ENCODE measurements at places on chromosomes 3 and 15.
A peak's percentile ranks its signal among the peaks of the same experiment; 100 is the strongest.

- DNase-seq: no peak
Observed at GRCh38 chr3:155512175-155512866, 218.8 kb upstream of the STRIT1 start.

DNA sequence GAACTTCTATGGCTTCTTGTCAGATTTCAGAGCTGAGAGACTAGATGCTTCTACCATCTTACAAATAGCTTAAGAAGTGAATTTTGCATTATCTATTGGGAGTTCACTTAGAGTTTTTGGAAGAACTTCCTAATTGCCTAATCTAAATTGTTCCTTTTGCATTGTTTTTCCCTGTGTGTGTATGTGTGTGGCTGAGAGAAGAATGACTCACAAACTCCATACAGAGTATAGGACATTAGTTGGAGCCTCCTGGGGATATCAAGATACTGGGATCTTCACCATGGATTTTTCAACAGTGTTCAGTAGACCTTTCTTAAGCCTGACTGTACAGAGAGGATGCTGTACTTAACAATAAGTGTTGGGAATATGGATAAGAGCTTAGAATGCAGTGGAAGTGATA lies 10.9 kb downstream of the TLNRD1 start:
- DNase-seq: no peak

DNA sequence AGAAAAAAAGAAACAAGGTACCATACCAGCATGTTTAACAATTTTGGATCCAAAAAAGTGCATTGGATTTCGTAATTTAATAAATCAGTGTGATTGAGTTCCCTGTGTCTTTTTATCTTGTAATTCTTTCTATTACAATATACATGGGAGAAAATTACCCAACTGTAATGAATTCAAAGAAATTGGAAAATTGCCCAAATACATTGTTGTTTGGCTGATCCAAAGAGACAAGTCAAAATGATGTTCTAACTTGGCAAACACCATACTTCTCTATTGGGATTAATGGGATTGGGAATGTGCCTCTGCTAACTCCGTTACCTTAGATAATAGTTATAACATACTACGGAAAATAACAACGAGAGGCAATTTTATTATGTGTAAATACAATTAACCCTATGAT lies 1097.1 kb downstream of the ROBO1 start:
- DNase-seq: no peak

DNA sequence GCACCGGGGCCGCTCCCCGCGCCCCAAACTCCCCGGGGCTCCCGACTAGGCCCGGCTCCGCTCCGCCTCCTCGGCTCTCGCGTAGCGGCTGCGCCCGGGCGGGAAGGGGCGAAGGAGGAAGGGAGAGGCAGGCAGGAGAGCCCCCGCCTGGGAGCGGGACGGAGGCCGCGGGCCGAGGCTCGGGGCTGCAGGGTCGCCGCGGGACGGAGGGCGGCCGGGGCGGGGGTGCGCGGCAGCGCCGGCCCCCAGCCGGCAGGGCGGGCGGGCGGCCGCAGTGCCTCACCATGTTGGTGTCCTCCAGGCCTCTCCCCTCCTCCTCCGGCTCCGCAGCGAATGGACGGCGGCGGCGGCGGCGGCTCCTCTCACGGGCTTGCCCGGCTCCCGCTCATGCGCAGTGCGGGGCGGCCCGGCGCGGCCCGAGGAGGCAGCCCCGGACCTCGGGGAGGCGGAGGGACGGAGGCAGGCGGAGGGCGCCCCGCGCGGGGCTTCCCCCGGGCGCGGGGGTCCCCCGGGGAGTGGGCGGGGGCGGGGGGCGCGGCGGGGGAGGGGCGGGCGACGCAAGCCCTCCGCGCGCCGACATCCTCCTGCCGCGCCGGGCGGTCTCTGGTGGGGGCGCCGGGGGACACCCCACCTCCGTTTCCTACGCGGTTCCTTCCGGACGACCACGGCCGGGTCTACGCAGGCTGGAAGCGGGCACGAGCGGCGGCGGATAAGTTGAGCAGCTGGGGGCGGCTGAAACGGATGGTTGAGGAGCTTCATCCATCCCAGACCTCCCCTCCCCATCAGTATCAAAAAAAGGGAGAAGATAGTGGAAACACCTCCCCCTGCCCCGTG lies at the start of gene DCUN1D1:
TSS of gene DCUN1D1 (minus strand) at position 335 of the 834 bp plus-strand sequence. CDS start at position 286, 49 bp downstream.
- DNase-seq: peak; percentile 80

DNA sequence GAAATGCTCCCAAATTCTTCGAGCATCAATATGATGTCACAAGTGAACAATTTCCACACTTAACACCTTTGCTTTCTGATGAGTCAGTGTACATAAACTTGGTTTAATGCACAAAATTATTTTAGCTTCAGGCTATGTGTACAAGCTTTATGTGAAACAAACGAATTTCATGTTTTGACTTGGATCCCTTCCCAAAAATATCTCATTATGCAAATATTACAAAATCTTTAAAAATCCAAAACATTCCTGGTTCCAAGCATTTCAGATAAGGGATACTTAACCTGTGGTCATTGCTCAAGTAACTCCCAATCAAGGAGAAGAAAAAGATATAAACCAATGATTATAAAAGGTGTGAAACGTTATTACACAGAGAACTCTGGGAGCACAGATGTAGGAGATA lies 25.2 kb downstream of the RAB5A start:
- DNase-seq: no peak

- no peak for DNase-seq
Observed at GRCh38 chr15:70415398-70415797, 317.7 kb upstream of the TLE3 start.

DNA sequence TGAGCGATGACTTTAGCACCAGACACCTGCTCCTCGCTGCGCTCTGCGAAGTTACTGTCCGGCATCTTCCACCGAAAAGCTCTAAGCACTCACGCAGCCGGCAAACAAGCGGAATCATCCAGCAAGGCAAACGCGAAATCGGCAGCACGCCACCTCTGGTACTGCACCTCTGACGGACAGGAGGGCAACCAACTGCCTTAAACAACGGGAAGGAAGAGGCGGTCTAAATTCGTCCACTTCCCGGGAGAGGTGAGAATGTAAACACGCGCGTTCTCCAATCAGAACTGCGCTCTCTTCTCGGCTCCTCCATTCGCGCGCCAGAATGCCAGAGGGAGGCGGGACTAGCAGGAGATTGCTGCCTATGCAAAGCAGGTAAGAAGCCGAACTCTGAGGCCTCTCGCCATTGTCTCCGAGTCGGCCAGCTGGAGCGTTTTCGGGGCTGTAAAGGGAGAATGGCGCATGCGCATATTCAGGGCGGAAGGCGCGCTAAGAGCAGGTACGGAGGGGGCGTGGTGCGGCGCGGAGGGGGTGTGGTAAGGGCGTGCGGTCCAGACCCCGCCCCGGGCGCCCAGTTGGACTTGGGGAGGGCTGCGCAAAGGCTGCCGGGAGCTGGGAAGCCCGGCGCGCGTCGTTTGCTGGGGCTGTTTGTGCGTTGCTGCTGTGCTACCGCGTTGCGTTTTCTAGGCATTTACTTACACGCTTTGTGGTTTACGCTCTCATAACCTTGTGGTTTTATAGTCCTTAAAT lies at the start of the genes BTD and HACL1:
TSS of gene BTD (plus strand) at position 347 of the 747 bp plus-strand sequence. CDS start 33,695 bp downstream, outside the sequence.
TSS of gene HACL1 (minus strand) at position 171 of the 747 bp plus-strand sequence. CDS start at position 65, 106 bp downstream.
- DNase-seq: peak; percentile 98

GRCh38 chr3:32952369-32953077 lies 1.1 kb downstream of the CCR4 start:
- no peak for DNase-seq

GRCh38 chr3:186260726-186261125 lies 101.3 kb downstream of the DGKG start:
- DNase-seq: no peak

- no peak for DNase-seq
Observed at GRCh38 chr3:15011174-15011573, 53.9 kb downstream of the MRPS25 start.

- no peak for DNase-seq
Observed at GRCh38 chr3:161940621-161940965, 444.0 kb downstream of the OTOL1 start.

DNA sequence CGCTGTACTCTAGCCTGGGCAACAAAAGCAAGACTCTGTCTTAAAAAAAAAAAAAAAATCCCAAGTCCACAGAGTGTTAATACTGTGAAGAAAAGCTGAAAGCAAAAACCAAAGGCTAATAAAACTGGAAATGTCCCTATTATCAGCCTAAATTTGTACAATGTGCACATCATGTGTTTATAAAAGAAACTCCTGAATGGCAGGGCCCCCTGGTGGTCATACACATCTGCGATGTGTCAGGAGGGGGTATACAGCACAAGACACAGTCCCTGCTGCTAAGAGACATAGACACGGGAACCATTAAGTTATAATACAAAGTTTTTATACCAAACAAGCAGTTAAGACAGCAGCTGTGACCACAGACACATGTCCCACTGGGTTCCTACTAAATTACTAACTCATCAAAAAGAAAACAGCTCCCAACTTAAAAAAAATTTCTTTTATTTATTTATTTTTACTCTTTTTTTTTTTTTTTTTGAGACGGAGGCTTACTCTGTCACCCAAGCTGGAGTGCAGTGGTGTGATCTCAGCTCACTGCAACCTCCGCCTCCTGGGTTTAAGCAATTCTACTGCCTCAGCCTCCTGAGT lies 31.0 kb downstream of the IDH2 start:
- DNase-seq: peak; percentile 57

DNA sequence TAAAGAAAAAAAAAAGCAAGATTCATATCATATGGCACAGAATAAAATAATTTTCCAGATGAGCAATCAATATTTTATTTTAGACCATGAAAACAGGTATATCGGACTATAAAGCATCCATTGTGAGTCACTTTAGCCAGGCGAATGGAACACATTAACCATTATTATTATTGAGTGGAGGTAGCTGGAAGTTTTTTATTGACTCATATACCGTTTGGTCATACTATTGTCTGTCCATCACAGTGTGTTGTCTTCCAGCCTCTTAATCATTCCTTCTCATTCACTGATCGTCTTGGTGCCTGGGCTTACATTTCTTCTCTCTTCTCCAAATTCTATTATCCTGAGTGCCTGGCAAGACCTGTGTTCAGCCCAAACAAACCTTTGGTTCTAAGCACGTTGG lies 634.8 kb downstream of the MECOM start:
- DNase-seq: no peak

DNA sequence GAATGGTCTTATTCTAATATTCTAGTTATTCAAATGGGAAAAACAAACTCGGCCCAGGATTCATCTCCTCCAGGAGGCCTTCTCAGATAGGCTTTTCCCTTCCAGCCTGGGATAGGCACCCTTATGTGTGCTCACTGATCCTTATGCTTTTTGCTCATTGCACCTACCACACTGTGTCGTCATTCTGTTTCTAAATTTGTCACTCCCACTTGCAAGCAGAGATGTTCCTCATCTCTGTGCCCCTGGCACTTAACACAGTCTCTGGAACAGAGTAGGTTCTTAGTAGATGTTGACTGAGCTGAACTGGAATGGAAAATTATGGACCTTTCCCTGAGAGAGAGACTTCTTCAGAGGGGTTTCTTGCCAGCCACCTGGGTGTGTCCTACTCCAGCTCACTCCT lies 18.7 kb upstream of the SPG11 start:
- no peak for DNase-seq

DNA sequence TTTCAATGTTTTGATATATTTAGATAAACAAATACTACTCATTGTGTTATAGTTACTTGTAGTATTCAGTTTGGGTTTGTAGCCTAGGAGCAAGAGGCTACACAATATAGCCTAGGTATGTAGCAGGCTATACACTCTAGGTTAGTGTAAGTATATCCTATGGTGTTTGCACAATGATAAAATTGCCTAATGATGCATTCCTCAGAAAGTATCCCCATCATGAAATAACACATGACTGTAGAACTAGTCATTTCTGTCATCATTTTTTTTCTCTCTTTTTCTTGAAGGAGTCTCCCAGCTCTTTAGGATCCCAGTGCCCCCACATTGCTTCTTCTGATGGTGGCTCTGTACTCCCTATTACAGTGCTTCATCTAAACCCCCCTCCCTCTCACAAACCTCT lies 157.7 kb upstream of the CADPS start:
- no peak for DNase-seq

GRCh38 chr3:43014241-43014640 lies 35.1 kb downstream of the GASK1A start:
- DNase-seq: no peak

DNA sequence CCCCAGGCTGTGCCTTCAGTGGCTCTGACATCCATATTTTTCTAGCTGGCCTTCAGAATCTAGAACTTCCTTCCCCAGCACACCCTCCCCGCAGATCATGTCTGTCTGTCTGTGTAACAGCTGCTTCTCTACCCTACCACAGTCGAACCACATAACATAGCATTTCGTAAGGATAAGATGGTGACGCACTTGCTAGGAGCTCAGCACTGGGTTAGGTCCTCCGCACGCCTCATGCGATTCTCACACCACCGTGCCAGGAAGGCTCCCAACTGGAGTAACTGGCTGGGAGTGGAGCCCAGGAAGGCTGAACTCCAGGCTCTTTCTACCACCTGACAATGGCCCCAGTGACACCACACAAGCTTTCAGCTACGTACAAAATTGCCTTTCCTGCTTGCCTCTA lies 168.6 kb downstream of the STT3B start:
- DNase-seq: no peak

- DNase-seq: no peak
Observed at GRCh38 chr3:146974001-146974400, 368.9 kb upstream of the PLSCR5 start.

DNA sequence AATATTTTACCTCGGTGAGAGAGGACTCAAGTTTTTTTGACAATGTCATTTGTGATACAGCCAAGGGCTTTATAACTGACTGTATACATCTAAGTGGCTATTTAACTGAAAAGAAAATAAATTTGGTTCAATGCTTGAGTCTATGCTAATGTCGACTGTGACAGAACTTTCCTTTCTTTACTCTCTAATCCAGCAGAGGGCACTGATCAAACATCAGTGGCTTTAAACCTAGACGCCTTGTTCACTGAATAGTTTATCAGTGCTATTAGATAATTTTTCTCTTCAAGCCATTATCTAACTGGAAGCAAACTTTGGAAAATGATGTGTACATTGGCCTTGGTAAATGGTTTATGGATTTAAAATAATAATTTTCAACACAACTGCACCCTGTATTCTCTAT lies 285.1 kb downstream of the CHL1 start:
- no peak for DNase-seq

DNA sequence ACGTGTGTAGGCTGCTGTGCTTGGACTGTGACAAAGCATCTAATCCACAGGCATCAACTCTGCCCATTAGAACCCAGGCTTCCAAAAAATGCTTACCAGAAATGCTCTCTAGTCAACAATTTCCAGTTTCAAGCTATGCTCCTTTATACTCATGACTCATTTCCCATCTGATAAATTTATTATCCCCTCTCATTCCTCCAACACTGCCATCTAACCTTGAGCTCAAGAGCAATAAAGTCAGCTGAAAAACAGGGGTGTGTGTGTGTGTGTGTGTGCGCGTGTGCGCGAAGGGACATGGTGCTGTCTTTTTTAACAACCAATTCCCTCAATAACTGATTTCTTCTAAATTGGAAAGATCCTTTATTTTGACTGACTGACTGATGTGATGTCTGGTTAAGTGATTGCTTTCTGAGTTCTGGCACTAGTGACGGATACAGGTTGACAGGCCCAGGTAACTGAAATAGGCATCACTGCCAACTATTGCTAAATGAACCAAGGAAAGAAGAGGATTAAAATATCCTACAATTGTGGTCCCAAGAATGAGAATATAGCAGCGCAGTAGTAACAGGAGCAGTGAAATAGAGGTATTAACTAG lies 405.5 kb downstream of the ZNF385D start:
- no peak for DNase-seq

GRCh38 chr15:92880796-92881195 lies 19.3 kb upstream of the CHD2 start:
- DNase-seq: no peak
